ENCODE measurements at places on chromosomes 12 and 14.

GRCh38 chr14:104553166-104554087 lies 26.1 kb upstream of the C14orf180 start:
- DNase-seq = no peak

DNA sequence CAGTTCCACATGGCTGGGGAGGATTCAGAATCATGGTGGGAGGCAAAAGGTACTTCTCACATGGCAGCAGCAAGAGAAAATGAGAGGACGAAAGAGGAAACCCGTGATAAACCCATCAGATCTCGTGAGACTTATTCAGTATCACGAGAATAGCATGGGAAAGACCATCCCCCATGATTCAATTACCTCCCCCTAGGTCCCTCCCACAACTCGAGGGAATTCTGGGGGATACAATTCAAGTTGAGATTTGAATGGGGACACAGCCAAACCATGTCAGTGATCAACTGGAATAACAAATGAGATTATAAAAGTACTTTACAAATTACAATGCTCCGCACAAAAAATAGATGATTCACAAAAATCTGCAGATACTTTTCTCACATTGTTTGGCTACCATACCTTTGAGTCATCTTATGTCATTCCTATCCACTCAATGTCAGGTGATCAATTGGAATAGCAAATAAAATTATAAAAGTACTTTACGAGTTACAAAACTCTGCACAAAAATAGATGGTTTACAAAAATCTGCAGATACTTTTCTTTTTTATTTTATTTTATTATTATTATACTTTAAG lies 338.9 kb downstream of the C12orf50 start:
- DNase-seq = no peak

- no peak for DNase-seq
Measured at GRCh38 chr12:54560374-54560858, 11.0 kb downstream of the PDE1B start.

DNA sequence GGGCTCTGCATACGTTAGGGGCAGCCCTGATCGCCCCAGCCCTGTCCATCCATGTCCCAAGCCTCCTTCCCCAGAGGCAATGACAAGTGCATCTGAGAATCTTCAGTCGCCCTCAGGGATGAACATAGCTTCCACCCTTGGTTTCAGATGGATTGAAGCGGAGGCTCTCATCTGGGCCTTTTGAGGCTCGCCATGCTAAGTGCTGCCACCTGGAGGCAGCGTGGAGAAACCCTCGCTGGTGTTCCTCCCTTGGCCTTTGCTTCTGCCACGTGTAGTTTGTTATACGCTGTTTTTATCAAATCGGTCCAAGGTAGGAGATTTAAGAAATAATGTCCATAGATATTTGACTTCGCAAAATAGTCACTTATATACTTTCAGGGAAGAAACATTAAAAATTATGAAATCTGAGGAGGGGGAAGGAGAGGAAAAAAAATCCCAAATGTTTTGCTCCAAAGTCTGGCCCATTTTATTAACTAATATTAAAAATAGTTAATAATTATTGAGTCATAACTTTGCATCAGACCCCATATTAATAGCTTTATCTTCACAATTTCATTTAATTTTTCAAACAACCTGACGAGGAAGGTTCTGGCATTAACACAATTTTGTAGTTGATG lies 28.8 kb upstream of the LRRC10 start:
- DNase-seq = peak; percentile 10

DNA sequence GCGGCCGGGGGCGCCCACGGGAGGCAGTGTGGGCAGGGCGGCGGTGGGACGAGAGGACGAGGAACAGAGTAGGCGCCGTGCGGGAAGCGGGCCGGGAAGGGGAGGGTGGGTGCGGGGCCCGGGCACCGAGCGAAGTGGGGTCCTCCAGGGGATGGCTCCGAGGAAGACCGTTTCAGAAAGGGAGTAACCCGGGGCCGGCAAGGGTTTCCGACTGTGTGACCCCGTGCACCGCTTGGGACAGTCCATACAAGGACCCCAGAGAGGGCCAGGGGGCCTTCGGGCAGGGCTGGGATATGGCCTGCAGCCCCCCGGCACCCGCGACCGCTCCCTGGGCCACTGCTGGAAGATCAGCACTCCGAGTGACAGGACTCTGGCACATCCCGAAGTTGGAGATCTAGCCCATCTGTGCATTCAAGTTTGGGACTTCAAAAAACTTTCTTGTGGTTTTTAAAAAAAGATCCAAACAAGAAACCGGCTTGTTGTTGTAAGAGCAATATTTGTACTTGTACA lies 448 bp downstream of the TSPAN9 start:
- DNase-seq = no peak

DNA sequence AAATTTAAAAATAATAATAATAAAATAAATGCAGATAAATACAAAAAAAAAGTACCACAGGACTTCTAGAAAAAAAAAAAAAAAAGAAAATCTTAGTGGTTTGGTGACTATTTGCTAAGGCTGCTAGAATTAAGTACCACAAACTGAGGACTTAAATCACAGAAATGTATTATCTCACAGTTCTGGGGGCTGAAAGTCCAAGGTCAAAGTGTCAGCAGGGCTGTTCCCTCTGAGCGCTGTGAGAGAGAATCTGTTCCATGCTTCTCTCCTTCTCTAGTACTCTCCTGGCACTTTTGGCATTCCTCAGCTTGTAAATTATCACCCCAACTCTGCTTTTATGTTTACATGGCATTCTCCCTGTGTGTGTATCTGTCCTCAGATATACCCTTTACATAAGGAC lies 101.2 kb downstream of the IPO8 start:
- no peak for DNase-seq

DNA sequence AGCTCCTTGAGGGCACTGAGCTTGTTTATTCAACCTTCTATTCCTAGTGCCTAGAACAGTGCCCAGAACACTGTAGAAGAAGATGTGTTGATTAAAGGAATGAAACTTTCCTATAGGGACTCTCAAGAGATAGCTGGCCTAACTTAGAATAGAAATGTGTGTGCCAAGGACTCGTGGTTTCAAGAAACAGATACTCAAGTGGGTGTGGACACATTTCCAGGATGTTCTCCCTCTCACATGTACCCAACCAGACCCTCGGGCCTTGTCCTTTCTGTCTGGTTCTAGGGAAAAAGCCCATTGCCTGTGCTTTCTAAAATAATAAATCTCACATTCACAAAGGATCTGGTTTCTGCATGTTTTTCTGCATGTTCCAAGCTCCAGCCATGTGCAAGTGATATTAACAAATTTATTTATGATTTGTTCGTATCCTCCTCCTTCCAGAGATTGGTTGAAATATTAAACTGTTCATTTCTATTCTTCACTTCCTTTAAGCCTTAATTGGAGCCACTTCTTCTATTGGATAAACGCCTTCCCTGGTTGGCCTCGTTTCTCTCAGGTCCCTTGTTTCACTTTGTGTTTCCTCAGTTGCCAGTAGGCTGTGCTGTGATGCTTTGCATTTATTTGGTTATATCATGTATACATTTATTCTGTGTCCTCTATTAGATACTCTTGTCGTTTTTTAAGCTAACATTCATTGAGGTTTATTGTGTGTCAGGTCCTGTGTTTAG lies 89.8 kb downstream of the CRADD start:
- no peak for DNase-seq

- DNase-seq = no peak
Measured at GRCh38 chr12:111111681-111112080, 191.3 kb upstream of the MYL2 start.

GRCh38 chr14:105533391-105533790 lies 7.0 kb downstream of the TMEM121 start:
- DNase-seq = no peak

GRCh38 chr14:66482873-66483272 lies 3.3 kb upstream of the CCDC196 start:
- DNase-seq = no peak

GRCh38 chr12:19550626-19551025 lies 111.3 kb downstream of the AEBP2 start:
- no peak for DNase-seq

- no peak for DNase-seq
Measured at GRCh38 chr14:28767853-28768741, 1.5 kb downstream of the FOXG1 start.

- no peak for DNase-seq
Measured at GRCh38 chr14:73760598-73761586, 46.7 kb upstream of the PNMA1 start.

- no peak for DNase-seq
Measured at GRCh38 chr12:10184261-10184843, 5.5 kb downstream of the TMEM52B start.

- no peak for DNase-seq
Measured at GRCh38 chr14:28305938-28306337, 460.6 kb upstream of the FOXG1 start.

DNA sequence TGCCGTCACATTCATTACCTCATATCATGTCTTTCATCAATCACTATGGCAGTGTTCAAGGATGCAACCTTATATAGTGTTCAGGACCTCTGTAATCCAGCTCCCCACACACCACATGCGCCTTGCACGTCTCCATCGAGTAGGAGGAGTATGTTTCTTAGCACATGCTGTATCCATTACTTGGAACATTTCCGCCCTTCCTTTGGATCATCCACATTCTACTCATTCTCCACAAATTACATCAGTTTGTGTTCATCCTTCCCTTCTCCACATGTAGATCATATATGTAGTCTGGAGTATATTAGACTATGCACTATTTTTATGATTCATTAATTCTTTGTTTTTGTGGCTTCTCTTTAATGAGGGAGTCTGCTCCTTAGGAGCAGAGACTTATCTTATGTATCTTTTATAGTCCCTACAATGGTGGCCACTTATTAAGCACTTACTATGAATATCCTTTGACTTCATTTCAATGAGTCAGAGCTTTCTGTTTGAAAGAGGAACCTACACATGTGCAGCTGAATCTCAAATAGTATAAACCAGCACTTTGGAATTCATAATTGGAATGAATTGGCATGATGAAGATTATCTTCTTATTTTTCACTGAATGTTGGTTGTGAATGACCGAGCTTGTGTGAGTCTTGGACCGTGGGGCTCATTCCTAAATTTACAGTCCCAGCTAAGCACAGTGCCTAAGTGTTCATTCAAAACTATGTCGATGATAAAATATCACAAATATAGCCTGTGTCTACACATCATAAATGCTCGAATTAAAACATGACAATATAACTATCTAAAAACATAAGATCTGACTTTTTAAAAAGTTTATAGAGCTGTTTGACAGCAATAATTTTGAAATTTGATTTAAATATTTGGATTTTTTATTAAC lies 30.2 kb upstream of the NPAS3 start:
- no peak for DNase-seq

DNA sequence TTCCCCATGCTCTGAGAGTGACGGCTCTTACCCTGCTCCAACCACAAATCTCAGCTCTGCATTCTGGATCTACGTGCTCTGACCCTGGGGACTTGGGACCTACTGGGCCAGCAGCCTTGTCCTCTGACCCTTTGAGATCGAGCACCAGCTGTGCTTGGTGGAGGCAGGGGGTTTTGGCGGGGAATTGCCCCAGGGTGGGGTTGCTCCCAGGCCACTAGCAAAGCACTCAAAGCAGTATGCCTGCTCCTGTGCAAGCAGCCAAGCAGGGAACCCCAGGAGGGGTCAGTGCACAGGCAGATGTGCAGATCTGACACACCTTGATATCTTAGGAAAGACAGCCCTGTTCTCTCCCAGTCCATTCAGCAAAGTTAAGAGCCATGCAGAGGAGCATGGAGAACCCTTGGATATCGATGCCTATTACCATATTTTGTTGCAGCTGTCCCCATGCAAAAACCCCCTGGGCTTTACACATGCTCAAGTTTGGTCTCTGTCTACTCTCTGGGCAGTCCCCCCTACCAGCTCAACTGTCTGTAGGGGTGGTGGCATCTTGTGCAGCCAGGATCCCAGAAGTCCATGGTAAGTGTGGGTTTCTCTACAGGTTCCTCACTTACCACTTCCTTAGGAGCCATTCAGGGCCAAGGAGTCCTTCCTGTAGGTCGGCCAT lies 319.0 kb downstream of the TMTC2 start:
- DNase-seq = no peak

DNA sequence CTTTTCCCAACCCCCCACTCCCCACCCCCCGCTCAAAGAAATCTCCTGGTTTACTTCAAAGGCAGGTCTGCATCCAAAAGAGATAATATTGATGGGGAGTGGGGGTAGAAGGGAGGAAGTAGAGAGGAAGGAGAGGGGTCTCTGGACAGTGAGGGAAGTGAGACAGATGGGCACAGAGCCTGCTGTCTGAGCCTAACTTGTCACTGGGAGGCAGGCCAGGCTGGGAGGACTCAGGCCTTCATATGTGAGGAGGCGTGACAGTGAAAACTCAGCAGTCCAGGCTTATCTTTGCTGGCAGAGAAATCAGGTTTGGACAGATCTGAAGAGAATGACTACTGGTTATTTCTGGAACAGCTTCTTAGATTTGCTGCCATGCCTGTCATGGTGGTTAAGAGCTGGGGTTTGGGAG lies 192.3 kb downstream of the NUAK1 start:
- no peak for DNase-seq

- DNase-seq = no peak
Measured at GRCh38 chr12:49091056-49091835, 3.4 kb downstream of the DHH start.

- DNase-seq = no peak
Measured at GRCh38 chr12:14982562-14982961, 9.7 kb downstream of the PDE6H start.

- no peak for DNase-seq
Measured at GRCh38 chr12:119461636-119462214, 127.2 kb downstream of the CCDC60 start.

- no peak for DNase-seq
Measured at GRCh38 chr12:82673698-82674097, 13.0 kb upstream of the TMTC2 start.

- DNase-seq = no peak
Measured at GRCh38 chr14:95685978-95686922, at the start of gene TCL1B. TSS of gene TCL1B (plus strand) at chr14:95686426. CDS start at chr14:95686468, 42 bp downstream.

DNA sequence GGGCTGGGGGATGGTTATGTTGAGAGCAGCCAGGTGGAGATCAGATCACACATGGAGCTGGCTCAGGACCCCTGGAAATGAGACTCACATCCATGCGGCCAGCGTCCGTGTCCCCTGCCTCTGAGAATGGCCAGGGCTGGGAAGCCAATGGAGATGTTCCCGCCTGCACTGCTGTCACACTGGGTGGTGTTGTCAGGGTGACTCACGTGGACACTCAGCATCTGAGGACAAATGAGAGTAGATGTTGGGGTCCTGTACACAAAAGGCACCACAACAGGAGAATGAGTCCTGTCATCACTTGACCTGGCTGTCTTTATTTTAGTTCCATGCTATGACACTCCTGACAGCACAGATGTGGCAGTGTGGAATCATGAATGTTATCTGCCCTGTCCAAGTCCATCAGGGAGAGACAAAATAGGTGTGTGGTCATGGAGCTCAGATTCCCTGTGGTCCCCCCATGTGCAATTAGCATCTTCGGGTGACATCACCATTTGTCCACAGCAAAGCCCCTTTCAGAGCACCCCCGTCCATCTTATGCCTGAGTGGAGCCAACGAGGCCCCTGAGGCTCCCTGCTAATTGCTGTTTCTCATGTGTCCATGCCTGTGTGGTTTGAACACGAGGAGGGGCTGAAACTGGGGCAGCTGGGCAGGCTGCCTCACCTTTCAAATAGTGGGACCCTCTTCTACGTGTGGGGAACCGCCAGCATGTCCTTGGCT lies 393.5 kb downstream of the AACS start:
- no peak for DNase-seq

All from brain pericyte (primary cell).